ENCODE measurements at places on chromosomes 6 and 20. TPM values are rescaled to one million over a fixed set of nuclear protein-coding genes. Genes with fewer than 3 reads are reported as not detected.
A peak's percentile ranks its signal among the peaks of the same experiment; 100 is the strongest.

The SLC4A11 gene
- total RNA-seq, result 10.0 TPM

The ZSCAN23 gene
- total RNA-seq, result 3.6 TPM

The TBC1D20 gene
- 43.2 TPM for total RNA-seq

The CCDC170 gene
- total RNA-seq, result not detected

DNA sequence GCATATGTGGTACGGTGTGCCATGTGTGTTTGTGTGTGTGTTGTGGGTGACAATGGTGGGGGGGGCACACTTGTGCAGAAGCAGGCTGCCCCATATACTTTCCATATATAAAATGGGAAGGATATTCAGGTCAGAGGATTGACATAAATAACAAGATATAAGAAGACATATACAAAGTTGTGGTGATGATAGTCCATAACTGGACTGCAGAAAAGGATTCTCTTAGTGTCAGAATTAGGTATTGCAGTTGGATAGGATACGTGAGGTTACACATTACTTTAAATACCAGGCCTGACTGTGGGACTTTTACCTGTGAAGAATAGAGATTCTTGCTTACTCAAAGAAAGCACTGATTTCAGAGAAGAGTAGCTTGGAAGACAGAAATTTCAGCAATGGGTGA, 1260.3 kb downstream of the EPHA7 start:
- no peak for DNase-seq

- DNase-seq, result no peak
These were observed 24.9 kb upstream of the MAP3K7 start for GRCh38 chr6:90611543-90612312.

DNA sequence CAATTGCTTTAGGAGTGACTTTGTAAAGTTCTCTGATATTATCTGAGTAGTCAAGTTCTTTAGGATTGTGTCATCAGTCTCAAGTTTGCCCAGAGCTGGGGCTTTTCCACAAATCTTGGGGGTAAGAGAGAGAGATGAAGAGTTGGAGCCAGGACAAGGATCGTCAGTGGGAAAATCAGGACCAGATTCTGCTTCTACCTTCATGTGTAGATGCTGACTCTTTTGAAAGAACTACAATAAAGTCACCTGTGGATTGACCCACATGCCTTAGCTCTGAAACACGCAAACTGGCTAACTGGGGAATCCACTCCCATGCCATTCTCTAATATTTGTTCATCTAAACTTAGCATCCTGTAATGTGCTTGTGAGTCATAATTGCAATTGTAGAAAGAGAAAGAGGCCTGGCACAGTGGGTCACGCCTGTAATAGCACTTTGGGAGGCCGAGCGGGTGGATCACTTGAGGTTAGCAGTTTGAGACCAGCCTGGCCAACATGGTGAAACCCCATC, 15.6 kb upstream of the BICRAL start:
- DNase-seq, result peak; percentile 76

- DNase-seq, result no peak
These were observed 50.1 kb upstream of the ARMC2 start for GRCh38 chr6:108797951-108798669.

GRCh38 chr6:12605888-12606345, 110.7 kb upstream of the PHACTR1 start:
- peak; percentile 61 for DNase-seq

GRCh38 chr6:79117752-79118151, 39.7 kb upstream of the PHIP start:
- DNase-seq, result peak; percentile 41

- DNase-seq, result no peak
These were observed 38.3 kb downstream of the PSMG4 start for GRCh38 chr6:3297006-3297405.

DNA sequence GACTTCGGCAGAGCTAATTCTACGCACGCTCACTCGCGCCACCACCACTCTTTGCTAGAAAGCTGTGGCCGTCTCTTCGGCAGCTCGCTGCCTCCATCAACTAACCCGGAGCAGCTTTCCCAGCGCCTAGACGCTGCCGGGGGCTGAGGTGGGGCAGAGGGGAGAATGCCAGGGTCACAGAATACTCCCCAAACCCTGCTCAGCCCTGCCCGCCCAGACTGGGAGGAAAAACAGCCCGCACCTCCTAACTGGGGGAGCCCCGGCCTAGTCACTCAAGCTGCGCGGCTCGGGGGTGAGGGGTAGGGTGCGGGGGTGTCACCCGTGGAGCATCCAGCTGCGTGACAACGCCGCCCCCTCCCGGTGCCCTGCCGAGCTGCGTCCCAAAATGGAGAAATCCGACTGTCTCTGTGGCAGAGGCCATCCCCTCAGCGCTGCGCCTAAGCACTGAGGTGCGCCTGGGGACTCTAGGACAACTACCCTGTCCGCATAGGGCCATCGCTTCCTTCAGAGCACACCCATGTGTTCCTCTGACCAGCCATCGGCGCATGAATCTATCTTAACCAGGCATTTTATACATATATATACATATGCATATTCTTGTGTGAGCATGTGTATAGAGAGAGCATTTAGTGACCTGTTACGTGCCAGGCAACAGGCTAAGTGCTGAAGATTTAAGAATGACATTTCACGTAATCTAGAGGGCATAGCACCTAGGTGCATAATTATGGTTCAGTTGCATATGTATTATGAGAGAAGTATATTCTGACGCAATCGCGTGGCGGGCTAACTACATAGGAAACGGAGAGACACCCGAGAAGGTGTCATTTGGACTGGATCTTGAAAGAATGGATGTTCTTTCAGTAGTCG, 1.5 kb upstream of the TENT5A start:
- peak; percentile 36 for DNase-seq

GRCh38 chr6:140661691-140662090, 1287.2 kb upstream of the CITED2 start:
- no peak for DNase-seq

DNA sequence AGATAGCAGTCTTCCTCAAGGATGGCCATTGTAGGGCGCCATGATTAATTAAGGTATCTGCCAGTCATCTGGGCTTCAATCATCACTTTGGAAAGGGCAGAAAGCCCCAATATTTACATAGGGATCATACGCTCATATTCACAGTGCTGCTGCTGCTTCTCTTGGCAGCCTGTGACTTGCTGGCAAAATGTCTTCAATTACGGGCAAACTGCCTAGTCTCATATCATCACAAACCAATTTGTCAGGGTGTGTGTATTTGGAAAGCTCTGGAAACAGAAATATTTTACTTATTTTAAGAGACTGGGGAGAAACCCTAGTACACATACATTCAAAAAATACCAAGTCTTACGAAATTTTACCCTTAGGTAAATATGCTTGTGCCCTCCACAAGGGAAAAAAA, 77.6 kb downstream of the SAMD5 start:
- DNase-seq, result no peak

GRCh38 chr6:29850011-29850553, 22.5 kb downstream of the HLA-G start:
- peak; percentile 50 for DNase-seq

- no peak for DNase-seq
These were observed 15.7 kb downstream of the BRD2 start for GRCh38 chr6:32983964-32984621.

GRCh38 chr20:63911176-63911575, 16.2 kb downstream of the DNAJC5 start:
- DNase-seq, result peak; percentile 99

DNA sequence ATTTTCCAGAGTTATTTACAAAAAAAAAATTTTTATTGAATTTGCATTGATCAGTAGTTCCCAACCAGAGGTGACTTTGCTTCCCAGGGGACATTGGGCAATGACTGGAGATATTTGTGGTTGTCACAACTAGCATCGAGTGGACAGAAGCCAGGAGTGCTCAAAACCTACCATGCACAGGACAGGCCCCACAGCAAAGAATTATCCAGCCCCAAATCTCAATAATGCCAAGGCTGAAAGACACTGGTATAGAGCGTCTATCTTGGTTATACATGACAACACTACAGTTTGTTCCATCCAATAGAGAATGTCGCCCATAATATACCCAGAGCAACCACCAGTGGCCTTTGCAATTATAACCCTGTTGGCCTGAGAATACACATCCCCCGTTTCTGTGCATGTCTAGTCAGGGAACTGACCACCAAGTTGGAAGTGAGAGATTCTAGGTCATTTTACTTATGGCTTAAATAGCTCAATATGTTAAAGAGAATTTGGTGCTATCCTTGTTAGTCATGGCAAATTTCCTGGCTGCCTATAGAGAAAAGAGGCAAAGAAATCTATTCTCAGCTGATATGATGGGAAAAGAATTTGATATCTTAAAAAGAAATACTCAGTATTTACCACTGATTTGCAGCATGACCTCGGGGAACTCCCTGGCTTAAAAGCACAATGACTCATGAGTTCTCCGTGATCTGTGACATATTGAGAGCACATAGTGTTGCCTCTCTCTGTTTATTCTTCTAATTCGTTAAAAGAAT, 76.0 kb upstream of the ADTRP start:
- DNase-seq, result peak; percentile 81

Data from mammary epithelial cell (primary cell).